ENCODE measurements at places on chromosomes 7 and 10.

DNA sequence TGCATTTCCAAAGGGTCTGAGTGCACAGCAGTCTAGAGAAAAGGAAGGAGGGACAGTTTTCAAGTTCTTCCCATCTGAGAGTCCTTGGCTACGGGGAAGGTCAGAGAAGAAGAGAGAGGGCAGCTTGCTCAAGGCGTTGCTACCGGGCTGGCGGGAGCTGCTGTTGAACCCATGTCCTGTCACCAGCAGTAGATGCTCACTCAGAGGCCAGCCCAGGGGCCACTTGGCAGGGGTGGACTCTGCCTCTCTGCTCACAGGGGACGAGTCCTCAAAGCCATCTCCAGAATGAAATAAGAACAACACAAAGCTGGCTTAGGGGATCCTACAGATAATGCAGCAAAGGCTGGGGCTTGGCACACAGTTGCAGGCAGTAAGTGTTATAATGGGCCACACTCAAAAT lies 231.5 kb downstream of the TNS3 start:
- no peak for DNase-seq

- DNase-seq: peak; percentile 46
These were observed 621.2 kb downstream of the SDK1 start for GRCh38 chr7:3922175-3922635.

DNA sequence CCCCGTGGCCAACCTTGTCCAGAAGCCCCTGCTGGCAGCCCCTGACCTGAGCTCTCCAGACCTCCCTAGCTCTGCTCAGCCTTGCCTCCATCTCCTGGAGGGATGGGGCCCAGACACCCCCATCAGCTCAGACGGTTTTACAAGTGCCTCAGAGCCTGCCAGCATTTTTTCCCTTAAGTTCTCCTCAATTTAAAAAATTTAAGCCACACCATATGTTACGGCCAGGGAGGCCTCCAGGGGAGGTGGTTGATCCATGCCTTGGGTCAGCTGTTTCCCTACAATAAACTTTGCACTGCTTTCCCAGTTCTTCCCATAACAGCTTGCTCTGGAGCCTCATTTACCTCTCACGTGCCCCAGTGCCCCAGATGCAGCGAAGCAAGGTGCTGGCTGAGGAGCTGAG lies 143.5 kb downstream of the RGS10 start:
- no peak for DNase-seq

DNA sequence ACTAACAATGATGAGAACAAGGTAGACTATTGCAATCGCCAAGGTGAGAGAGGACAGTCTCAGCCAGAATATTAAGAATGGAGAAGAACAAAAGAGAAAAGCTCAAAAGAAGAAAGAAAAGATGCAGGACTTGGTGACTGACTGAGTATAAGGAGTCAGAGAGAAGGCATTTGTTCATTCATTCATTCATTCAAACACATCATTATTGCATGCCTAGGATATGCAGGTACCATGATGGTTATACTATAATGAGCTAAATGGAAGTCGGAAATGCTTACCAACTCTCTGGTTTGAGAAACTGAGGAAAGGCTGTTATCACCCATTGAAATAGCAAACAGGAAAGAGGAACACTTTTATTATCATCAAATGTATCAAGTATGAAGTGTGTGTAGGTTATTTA lies 180.7 kb downstream of the IMMP2L start:
- DNase-seq: no peak

- no peak for DNase-seq
These were observed 140.2 kb upstream of the AHR start for GRCh38 chr7:17158261-17158660.

GRCh38 chr7:129144095-129144833 lies at the start of gene TSPAN33:
TSPAN33 (plus strand) TSS chr7:129144707; CDS start chr7:129144981, 274 bp downstream.
- DNase-seq: peak; percentile 66

DNA sequence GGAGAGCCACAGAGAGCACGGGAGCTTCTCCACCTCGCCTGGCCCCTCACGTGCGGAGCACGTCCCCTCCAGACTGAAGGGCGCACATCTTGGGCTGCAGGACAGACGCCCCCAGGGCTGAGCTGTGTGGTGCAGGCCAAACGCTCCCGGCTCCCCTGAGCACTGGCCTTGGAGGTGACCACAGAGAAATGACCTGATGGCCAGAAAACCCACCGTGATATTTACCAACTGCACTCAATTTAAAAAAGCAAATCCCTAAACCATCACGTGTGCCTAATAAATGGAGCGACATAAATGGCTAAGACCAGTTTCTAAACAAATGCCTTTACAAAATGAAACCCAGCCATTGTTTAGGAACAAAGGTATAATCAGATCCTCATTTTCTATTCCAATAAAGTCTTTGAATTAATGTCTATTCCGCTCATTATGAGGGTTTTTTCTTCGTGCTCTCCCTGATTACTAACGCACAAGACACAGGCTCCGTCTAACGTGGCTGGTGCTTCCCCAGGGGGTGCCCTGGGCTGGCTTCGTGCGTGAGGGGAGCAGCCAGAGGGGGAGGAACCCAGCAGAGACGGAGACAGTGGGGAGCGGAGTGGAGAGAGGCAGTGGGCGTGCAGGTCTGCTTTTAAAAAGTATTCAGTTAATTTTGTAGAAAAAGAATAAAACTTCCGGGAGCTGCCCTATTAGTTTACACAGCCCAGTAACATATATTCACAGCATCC lies 190.3 kb downstream of the DNAJB6 start:
- no peak for DNase-seq

- no peak for DNase-seq
These were observed 341.8 kb upstream of the CNTNAP2 start for GRCh38 chr7:145774777-145775176.

DNA sequence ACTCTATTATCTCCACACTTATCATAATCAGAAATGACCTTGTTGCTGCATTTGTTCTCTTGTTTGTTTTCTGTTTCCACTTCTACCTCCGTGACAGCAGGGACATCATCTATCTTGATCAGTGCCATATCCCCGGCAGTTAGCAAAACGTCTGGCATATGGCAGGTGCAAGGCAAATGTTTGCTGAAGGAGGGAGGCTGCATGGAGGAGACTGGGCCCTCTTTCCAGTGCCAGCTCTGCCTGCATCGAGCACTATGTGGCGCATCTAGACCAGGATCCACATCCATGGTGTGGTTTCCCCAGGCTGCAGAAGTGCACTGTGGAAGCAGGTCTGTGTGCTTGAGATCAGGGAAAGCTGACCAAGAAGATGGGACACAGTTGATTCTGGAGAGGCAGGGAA lies 181.2 kb downstream of the KCNMA1 start:
- DNase-seq: no peak

DNA sequence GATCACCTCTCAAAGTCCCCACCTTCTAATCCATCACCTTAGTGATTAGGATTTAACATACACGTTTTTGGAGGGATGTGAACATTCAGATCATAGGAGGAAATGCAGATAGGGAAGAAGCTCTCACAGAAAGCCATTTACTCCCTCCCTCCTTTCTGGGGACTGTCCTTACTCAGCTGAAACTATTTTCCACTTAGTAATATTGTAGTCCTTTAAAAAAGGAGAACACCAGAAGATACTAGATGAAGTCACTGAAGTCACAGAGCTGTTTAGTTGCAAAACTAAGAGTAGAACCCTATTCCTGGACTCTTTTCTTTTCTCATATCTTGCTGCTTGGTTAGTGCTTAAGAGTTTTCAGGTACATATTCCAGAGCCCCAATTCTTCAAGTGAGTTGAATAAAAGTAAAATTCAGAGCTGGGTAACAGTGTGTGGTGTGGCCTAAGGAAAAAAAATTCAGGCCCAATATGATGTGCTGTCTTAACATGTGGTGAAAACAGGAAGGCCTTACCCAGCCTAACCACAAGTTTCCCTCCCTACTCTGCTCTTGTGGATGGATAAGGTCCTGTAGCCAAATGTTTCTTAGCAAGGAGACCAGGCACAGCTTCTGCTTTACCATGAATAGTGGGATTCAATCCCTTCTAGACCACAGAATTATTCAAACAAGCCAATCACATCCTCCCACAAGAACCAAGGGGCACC lies 135.7 kb downstream of the INHBA start:
- DNase-seq: no peak

GRCh38 chr7:153103202-153103601 lies 343.6 kb downstream of the ACTR3B start:
- no peak for DNase-seq

DNA sequence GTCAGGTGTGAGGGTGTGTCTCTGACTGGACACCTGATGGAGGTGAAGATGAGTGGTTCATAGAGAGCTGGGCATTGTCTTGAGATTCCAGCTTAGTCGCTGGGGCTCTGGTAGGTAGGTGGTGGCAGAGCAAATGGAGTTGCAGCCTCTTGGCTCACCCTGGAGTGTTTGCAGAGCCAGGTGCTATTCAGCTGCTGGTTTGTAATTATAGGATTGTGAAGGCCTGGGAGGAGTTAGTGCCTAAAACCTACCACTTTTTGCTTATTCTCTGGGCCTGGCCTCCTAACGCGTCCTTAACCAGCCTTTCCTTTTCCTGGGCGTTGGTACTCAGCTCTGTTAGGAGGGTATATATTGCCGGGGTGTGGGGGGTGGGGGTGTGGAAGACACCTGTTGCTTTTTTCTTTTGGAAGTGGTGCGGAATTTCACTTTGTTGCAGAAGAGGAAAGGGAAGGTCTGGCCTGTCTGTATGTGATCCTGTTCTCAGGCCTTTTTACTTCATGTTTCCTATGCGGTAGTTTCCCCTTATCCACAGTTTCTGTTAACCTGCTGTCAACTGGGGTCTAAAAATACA lies 3.2 kb downstream of the PPRC1 start:
- no peak for DNase-seq

Data from left lung (tissue), 14 donors.